ENCODE measurements at places on chromosomes 11 and 22.
A peak's percentile ranks its signal among the peaks of the same experiment; 100 is the strongest.

DNA sequence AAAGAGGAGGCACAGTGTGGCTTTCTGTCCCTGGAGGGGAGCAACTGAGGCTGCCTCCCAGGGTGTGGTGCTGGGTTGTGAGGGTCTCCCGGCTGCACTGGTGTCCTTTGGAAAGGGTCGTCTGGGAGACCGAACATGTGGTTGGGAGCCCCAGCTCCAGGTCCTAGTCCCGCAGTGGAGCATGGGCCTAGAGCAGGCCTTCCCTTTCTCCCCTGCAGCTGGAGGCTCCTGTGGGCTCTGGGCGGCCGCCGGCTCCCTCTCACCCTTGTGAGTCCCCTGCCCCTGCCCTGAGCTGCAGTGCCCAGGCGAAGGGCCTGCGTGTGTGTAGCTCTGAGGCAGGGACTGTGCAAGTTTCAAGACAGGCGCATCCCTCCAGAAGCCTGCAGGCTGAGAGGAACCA is 1492.7 kb downstream of the BRD1 start:
- DNase-seq, result no peak

- no peak for DNase-seq
These were observed 1.9 kb downstream of the EPS8L2 start for GRCh38 chr11:707817-708420.

DNA sequence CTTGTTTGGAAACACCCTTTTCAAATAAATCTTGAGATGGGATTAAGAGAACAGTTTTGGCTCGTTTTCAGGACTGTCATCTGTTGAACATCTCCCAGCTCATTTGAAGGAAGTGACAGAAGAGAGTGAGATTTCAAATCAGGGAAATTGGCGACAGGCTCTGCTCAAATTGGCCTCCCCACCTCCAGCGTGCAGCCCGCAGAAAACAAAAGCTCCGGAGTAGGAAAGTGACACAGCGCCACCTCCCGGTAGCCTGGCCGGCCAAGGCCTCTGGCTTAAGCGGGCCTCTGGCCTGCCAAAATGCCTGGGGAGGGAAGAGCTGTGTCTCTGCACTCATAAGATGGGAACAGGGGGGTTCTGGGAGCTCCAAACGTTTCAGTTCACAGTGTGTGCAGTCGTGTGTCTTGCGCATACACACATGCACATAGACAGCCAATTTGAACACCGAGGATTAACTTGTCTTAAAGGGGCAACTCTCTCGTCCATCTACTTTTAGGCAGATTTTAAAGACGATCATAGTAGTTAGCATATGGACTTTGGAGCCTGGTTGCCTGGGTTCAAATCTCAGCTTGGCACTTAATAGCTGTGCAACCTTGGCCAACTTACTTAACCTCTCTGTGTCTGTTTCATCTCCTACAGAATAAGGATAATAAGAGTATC is 132.7 kb upstream of the RCN1 start:
- peak; percentile 85 for DNase-seq

- no peak for DNase-seq
These were observed 202.8 kb downstream of the MN1 start for GRCh38 chr22:27598792-27599191.

GRCh38 chr11:87809256-87809655 is 366.0 kb downstream of the RAB38 start:
- no peak for DNase-seq

All from NCI-H1694 treated with DMSO at 0.1 percent for 48 hours (cell line).